ENCODE measurements at places on chromosomes 16 and 17. TPM values are rescaled to one million over a fixed set of nuclear protein-coding genes. Genes with fewer than 3 reads are reported as not detected.
A peak's percentile ranks its signal among the peaks of the same experiment; 100 is the strongest.

The TBC1D3D gene
- total RNA-seq, result not detected

The ZNF48 gene
- 30.4 TPM for total RNA-seq

The ASIC2 gene
- total RNA-seq, result not detected

The SLC12A3 gene
- total RNA-seq, result 0.25 TPM

The ADAD2 gene
- total RNA-seq, result not detected

The ALOX12B gene
- not detected for total RNA-seq

The PPY gene
- not detected for total RNA-seq

The TNFRSF17 gene
- not detected for total RNA-seq

GRCh38 chr16:13378151-13378550 lies 476.8 kb downstream of the SHISA9 start:
- no peak for DNase-seq

GRCh38 chr16:34803683-34804416 lies 1344.4 kb downstream of the TP53TG3F start:
- no peak for DNase-seq

DNA sequence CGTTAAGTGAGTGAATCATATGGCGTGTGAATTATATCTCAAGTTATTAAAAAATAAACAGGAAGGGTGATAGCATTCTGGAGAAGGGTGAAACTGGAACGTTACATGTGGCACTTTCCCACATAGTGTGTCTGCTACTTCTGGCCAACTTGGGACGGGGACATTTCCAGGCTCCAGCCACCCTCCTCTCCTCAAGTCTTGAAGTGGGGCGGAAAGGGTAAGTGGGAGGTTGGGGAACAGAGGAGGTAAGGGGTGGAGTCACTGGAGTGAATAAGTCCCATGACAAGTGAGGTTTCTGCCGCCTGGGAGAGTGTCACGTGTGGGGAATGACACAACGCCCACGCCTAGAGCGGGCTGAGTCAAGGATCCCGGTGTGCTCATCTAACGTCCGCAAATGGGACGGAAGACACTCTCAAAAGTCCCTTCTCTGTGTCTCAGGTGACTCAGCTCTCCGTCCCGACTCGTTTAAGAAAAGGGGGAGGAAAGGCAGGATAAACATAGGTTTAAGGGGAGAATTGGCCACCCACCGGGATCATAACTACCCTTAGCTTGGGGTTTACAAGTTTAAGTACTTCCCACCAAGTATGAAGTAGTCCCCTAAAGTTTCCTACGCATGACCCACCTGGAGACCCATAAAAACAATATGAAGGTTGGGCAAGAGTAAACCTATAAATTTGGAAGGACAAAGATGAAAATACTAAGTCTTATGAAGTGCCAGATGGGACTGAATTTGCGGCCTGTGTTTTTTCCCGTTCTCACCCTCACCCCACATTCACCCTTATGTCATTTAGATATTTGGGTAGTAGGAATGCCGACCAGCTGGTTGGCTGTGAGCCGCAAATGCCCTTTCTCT lies 1.2 kb upstream of the SPAG9 start:
- peak; percentile 83 for DNase-seq

DNA sequence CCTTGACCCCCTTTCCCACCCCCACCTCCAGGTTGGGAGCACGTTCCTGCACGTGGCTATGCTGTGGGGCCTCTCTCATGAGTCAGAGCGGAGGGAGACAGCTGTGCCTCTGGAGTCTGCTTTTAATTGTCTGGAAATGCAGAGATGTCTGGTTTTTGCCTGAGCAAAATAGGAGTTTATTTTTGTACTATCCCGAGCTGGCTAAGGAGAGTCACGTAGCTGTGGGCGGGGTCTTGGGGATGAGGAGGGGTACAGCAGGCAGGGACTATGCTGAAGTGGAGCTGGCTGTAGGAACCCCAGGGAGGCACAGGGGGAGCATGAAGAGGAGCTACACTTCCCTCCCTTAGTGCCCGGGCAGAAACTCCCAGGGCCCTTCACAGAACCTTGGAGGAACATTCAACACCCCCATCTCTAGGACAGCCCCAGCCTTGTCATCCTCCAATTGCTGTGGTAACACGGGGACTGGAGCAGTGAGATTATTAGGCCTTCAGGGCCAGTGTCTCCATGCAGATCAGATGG lies 44.7 kb upstream of the LGALS9 start:
- no peak for DNase-seq

DNA sequence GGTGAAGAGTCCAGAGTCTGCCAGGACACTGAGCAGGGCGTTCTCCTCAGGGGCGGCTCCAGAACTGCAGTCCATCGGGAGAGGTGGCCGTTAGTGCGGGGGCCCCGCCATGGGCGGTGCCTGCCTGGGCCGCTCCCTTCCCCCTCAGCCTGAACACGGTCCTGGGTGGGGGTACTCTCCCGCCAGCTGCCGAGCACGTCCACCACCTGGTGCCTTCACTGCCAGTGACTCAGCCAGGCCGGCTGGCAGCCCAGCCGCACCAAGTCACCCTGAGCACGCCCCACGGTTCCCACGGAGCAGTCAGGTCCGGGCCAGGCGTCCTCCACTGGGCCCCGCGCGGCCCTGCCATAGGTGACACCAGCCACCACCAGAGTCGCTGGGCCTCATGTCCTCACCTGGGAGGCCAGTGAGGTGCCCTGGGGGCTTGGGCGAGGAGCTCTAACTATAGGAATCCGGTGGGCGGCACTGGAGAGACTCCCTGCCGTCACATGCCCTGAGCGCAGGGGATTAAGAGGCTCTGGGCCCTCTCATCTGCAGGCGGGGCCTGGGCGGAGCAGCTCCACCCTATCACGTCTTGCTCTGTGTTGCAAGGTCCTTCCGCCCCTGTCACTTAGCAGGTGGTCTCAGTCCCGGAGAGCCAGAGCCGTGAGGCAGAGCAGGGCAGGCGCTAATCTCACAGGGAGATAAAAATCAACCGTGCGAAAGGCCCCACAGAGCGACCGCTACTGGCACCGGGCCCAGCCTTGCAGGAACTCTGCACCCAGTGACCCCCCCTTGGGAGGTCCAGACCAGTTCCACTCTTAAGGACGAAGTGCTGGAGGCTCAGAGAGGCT lies 14.3 kb downstream of the PIEZO1 start:
- peak; percentile 35 for DNase-seq

- DNase-seq, result no peak
Observed at GRCh38 chr17:835263-835662, 53.1 kb downstream of the MRM3 start.

DNA sequence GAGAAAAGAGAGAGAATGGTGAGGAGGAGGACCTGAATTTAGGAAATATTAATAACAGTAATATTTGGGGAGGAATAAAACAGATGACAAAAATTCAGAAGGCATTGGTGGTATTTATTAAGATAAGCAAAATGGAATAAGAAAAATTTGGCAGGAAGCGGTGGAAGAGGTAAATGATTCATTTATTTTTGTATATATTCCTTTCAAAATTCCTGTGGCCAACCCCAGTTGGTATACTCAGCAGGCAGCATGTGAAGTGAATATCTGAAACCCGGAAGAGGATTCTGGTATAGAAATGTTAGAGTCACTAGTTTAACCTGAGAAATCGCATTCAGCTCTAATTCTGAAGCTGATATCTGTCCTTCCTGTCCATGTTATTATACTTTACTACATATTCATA lies 792.0 kb downstream of the KCNJ2 start:
- no peak for DNase-seq

- DNase-seq, result no peak
Observed at GRCh38 chr17:44927696-44928095, 12.4 kb upstream of the GFAP start.

GRCh38 chr17:42669977-42670788 lies 6.6 kb downstream of the PLEKHH3 start:
- DNase-seq, result no peak

- no peak for DNase-seq
Observed at GRCh38 chr17:28199115-28199514, 119.9 kb upstream of the TMEM97 start.

- no peak for DNase-seq
Observed at GRCh38 chr17:19915245-19915978, 47.7 kb upstream of the ULK2 start.

DNA sequence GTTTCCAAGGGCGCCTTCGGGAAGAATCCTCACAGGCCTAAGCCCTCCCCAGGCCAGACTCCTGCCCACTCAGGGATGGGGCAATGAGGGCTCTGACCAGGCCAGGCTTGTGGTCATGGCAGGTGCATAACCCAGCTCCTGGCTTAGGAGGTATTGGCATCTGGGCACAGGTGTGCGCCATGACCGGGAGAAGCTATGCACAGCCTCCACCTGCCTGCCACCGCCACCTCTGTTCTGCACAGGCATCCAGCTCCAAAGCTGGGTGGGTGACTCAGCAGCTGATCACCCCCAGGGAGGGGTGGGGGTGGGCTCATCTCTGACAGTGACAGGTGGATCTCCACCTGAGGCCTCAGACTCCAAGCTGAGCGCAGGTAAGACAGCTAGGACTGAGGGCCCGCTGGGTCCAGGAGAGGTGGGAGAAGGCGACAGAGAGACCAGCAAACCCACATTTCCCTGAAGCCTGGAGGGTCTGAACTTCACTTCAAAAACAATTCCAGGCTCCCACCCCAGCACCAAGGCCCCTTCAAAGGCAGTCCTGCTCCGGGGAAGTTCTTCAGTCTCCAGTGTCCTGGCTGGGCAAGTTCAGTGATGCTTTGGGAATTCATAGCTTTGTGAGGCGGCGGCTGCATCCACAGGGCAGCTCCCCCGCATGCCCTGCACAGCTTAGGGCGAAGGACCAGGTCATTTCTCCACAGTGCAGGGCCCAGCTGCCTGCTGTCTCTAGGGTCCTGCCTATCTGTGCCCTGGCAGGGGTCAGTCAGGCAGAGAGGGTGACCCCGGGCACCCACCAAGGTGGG lies 121.6 kb upstream of the SMURF2 start:
- DNase-seq, result no peak

GRCh38 chr17:79607940-79608623 lies 2.8 kb downstream of the RBFOX3 start:
- no peak for DNase-seq

- DNase-seq, result no peak
Observed at GRCh38 chr16:25224731-25225319, 8.1 kb downstream of the AQP8 start.

- DNase-seq, result no peak
Observed at GRCh38 chr17:79797492-79798298, 818 bp upstream of the CBX8 start.

- no peak for DNase-seq
Observed at GRCh38 chr16:9818702-9819101, 363.5 kb downstream of the GRIN2A start.

GRCh38 chr17:6489016-6489550 lies 44.8 kb downstream of the PIMREG start:
- no peak for DNase-seq

- no peak for DNase-seq
Observed at GRCh38 chr16:12124742-12125141, 148.2 kb downstream of the SNX29 start.

- no peak for DNase-seq
Observed at GRCh38 chr16:1102921-1103635, 7.0 kb upstream of the C1QTNF8 start.

DNA sequence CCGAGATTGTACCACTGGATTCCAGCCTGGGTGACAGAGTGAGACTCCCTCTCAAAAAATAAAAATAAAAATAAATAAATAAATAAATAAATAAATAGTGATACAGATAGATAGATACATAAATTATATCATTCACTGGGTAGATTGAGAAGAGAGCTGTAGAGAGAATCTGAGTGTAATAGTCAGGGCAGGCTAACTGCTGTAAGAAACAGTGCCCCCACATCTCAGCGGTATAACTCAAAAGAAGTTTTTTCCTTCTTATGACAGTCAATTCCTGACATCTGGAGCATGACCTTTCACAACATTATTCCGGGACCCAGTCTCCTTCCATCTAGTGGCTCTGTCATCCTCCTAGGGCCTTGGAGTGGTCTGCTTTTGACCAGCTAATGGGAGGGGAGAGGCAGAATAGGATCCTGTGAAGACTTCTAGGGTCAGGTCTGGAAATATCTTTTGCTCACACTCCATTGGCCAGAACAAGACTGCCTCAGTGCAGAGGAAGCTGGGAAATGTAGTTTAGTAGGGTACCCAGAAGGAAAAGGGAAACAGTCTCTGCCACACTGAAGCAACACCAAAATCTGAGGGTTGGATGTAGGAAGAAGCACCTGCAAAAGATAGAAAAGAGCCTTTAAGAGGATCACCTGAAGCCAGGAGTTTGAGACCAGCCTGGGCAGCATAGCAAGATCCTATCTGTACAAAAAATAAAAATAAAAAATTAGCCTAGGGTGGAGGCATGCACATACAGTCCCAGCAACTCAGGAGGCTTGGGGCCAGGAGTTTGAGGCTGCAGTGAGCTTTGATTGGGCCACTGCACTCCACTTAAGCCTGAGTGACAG lies 3.0 kb upstream of the QPRT start:
- DNase-seq, result peak; percentile 27

- no peak for DNase-seq
Observed at GRCh38 chr17:54967621-54968261, 713 bp downstream of the COX11 start.

DNA sequence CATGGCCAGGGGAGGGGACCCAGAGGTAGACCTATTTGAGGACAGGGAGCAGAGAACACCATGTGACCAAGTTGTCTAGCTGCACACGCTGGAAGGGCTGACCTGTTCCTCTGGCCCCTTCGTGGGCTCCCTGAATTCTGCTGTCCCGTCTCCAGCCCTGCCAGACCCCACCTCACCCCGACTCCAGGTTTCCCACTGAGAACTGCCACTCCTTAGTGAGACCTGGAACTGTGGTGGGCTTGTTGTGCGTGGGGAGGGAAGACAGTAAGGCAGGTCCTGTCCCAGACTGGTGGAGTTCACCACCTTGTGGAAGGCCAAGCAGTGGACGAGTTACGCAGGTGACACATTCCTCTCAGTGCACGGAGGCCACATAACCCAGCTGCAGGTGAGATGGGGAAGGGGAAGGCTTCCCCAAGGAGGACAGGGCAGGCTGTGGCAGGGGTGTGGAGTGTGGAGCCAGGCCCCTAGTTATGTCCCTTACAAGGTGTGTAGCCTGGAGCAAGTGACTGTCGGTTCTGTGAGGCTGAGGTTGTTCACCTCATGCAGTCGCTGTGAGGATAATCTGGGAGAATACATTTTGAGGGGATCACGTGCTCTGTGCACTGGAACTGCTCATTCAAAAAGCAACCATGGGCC lies 54.7 kb downstream of the USP22 start:
- no peak for DNase-seq

GRCh38 chr16:75754141-75754540 lies 27.9 kb upstream of the CPHXL start:
- DNase-seq, result no peak

DNA sequence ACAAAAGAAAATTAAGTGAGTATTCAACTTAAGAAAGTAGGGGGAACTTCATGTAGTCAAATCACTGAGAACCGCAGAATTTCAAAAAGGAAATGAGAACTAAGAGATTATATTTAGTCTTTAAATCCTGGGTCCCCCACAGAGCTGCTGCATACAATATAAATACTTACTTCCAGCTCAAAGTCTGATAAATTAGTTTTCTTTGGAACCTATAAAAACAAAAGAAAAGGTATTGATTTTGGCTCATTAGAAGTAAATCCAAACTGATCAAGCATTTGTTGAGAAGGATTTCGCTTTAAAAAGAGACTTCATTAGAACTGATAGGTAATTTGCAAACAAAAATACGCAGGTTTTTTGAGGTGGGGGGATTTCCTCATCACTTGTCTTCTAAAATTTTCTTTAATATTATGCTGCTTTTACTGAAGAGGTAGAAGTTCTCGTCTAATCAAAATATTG lies 21.9 kb downstream of the PARN start:
- DNase-seq, result no peak

All from G401 (cell line).